ENCODE measurements at places on chromosomes 2 and 18.

GRCh38 chr2:37625796-37626571 is 45.5 kb downstream of the CDC42EP3 start:
- DNase-seq: peak; percentile 79

- DNase-seq: no peak
These were observed 11.6 kb upstream of the CPS1 start for GRCh38 chr2:210544831-210545230.

GRCh38 chr2:173797586-173798263 is 167.4 kb downstream of the SP3 start:
- no peak for DNase-seq

- DNase-seq: no peak
These were observed 13.6 kb downstream of the DHRS9 start for GRCh38 chr2:169082995-169083394.

DNA sequence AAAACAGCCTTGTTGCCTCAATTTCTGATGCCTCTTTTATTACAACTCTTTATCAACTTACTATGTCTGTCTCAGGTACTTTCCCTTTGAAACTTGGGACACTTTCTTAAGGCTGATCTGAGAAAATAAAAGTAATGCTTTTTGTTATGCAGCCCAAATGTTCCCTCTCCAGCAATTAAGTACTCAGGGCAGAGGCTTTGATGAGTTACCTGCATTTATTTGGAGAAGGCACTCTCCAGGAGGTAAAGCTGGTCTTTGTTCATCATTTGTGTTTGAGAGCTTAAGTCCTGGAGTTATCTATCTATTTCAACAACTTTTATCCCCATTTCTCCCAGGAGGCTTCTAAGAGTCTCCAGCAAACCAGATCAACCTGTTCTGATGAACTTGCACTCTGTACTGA is 259.2 kb downstream of the ASXL3 start:
- DNase-seq: no peak

DNA sequence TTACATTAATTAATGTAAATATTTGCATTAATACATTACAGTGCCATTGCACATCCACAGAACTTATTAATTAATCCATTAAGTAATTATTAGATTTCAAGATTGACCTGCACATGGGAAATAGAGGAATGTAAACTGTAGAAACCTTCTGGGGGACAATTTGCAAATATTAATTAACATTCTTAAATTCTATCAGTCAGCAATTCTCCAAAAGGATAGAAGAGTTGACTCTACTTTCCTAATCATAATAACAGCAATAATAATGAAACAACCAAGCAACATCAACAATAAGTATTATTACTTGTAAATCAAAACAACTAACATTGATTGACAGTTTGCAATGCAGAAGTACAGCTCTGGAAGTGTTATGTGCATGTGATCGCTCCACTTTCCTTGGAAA is 281.6 kb upstream of the CRIM1 start:
- DNase-seq: no peak

DNA sequence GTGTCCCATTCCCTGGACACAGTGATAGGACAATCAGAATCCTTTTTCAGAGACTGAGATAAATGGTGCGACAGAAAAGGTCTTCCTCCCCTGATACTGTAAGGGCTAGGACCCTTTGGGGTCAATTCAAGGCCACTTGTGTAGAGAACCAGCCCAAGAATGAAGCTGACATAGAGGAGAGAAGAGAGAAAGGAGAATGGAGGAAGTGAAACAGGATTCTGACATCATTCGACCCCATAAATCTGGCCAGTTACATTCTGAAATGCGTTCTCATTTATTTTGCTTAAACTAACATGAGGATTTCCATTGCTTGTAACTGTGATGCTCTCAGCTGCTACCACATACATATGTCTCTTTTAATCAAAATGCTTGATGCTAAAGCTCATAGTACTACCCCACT is 148.1 kb downstream of the TMEM163 start:
- DNase-seq: no peak

- DNase-seq: no peak
These were observed 656.0 kb upstream of the SALL3 start for GRCh38 chr18:78323453-78324197.

- no peak for DNase-seq
These were observed 404.6 kb upstream of the CWC22 start for GRCh38 chr2:180411661-180412060.

DNA sequence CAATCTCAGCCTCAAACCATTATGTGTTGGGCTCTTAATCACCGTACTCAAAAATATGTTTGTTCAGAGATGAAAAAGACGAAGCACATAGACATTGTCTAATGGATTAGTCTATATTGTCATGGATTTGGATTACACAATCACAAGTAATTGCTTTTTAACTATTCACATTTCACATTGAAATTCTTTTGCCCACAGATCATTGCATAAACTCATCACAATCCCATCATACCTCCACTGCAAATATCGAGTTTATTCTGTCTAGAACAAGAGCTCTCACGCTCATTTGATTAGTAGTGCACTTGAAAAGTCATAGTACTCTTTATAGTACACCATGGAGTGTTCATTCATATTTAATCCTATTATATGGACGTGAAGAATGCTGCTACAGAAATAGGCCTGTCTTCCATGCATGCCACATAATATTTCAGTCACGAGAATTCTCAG is 97.9 kb upstream of the SOX11 start:
- DNase-seq: no peak

DNA sequence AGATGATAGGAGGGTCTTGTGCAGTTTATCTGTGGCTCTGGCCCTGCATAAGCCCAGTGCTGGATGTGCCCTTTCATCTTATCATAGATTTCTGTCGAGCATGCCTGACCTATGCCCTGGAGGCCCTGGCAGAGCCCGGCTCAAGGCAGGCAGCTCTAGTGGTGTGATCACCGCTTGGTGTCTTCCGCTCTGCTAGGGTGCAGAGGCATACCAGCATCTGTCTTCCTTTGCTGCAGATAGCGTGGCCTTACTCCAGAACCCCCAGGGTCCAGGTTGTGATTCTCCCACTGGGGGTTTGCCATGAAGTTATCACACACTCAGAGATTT is 13.7 kb upstream of the TRAF3IP1 start:
- DNase-seq: no peak

DNA sequence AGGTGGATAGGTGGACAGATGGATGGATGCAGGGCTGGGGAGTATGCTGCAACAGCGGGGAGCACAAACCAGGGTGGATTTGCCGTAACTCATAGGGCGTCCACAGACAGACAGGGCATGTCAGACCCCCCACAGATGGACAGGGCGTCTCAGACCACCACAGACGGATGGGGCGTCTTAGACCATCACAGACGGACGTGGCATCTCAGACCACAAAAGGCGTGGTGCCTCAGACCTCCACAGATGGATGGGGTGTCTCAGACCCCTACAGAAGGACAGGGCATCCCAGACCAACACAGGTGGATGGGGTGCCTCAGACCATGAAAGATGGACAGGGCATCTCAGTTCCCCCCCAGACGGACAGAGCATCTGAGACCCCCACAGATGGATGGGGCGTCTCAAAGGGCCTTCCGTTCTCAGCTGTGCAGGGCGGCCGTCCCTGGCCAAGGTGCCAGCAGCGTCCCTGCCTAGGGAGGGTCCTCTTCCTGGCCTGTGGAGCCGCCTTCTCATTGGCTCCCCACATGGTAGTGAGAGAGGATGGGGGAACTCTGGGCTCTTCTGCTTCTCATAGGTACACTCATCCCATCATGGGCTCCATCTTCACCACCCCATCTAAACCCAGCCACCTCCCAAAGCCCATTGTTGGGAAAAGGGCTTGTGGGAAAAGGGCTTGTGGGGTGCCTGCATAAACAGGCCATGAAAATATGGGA is 2.1 kb downstream of the ANKMY1 start:
- no peak for DNase-seq

DNA sequence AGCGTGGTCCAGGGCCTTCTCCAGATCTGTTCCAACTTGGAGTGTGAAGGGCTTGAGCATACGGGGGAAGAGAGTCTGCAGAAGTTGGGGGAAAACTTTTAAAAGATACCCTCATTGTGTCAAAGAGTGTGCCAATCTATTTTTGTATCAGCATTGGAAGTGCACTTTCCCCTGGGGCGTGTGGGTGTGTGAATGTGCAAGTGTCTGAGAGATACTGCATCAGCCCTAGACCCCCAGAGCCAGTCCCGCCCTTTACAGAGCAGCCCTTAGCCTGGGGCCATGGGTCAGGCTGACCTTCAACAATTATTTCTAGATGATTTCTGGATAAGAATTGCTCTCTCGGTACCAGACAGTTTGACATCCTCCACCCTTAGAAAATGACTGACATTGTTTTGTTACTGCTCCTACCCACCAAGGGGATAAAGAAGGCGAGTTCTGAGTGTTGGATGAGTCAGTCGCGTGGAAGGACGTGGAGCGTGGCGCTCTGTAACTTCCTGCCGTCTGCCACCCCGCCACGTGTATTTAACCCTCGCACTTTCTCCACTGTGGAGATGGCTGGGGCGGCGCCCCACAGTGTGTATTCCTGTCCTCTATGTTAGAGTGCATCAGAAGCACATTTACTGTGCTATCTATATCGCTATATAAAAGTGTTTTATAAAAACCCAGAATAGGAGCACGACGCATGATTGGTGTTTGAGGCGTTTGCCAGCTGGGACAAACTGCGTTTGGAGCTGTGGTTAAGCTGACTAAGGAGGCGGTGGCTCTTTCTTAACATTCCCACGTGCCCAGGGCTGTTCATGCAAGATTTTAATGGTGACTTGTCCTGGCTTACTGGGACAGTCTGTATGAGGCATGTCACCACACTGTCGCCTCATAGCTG is 122.6 kb downstream of the CABLES1 start:
- DNase-seq: peak; percentile 72

DNA sequence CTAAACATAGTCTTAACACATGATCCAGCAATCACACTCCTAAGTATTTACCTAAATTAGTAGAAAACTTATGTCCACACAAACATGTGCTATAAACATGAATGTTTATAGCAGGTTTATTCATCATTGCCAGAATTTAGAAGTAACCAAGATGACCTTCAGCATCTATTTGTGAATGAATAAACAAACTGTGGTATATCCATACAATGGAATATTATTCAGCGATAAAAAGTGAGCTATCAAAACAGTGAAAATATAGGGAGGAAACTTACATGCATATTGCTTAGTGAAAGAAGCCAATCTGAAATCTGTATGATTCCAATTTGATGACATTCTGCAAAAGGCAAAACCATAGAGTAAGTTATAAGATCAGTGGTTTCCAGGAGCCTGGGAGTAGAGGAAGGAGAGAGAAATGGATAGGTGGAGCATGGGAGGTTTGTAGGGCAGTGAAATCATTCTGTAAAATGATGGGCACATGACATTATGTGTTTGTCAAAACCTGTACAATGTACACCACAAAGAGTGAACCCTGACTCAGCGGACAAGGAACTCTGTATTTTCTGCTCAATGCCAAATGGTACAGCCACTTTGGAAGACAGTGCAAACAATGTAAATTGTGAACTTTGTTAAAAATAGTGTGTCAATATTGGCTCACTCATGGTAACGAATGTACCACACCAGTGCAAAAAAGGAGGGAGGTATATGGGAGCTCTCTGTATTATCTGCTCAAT is 61.9 kb upstream of the IGFBP2 start:
- no peak for DNase-seq

DNA sequence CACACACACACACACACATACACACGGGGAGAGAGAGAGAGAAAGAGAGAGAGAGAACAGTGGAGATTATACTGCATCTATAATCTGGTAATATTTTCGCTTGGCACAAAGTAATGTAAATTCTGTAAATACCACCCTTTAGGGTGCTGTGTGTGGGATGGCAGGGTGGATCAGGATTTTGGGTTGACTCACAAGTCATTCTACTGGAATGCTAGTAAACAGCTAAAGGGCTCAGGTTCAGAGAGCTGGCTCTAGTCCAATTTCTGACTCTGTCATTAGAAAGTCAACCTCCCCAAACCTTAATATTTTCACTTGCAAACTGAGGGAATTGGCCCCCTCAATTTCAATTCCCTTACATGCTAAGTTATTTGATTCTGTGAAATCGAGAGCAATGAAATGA is 308.3 kb downstream of the TSN start:
- DNase-seq: no peak

GRCh38 chr2:129793431-129793902 is 186.0 kb upstream of the RAB6C start:
- no peak for DNase-seq

- no peak for DNase-seq
These were observed 463.3 kb downstream of the IRS1 start for GRCh38 chr2:226336283-226336682.

All from AG10803 (cell line).